Stimulated activated CD4-positive, alpha-beta T cell treated with anti-CD3 and anti-CD28 coated beads, Interleukin-1b, Interleukin-23, amount 100 ng/mL, for 1 hour (primary cell): ENCODE measurements at places on chromosomes 1 and 21.

GRCh38 chr1:167676916-167677848 lies 44.6 kb upstream of the MPZL1 start:
- no peak for DNase-seq

GRCh38 chr21:46634427-46634826 lies 1.0 kb upstream of the PRMT2 start:
- DNase-seq: no peak

DNA sequence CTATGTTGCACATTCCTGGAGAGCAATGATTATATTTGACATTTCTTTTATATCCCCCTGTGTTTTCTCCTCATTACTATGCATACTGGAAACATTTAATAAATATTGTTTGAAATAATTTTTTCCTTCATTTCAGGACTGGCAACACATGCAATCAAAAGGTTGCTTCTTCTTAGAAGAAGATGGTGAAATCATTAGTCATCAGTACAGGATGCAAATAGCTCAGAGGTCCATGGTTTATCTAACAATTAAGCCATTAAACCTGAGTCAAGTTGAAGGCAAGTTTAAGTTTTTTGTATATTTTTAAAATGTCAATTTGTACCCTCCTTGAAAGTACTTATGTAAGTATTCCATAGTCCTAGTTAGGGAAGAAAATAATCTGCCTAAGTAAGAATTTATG lies 22.5 kb downstream of the EFCAB7 start:
- DNase-seq: no peak

DNA sequence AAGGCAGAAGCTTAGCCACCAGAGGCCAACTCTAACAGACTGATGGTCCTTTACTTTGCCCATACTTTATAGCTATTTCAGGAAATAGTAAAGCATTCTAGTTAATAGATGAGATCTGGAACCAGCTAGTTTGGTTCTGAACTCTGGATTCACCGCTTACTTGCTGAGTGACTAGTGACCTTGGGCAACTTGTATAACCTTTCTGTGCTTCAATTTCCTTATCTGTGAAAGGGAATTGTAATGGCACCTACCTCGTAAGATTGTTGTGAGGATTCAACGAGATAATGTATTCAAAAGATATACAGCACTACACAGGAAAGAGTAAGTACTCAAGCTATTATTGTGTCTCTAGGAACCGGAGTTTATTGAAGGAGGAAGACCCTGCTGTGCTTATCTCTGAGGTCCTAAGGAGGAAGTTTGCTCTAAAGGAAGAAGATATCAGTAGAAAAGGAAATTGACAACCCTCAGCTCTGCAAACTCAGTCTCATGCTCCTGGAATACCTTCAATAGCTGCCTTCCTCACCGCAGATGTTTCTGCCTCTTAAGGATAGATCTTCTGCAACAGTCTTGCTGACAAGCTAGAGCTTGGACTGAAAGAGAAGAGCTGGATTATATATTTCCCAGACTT lies 11.9 kb downstream of the MTFR1L start:
- no peak for DNase-seq

DNA sequence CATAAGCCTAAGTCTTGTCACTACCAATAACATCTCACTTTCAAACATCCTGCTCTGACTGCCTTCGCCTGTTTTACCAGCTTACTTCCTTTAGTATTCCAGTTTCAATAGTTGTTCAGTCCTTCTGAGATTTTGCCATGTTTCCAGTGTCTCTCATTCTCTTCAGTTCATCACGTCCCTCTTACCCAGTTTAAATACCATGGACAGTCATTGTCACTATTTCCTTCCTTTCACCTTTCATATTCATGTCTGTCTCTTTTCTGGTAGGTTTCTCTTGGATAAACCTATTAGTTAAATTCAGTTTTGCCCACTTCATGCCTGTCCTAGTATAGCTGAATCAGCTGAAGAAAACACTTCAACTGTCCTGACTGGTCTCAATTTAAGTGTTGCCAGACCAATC lies 5.9 kb downstream of the ATF6 start:
- no peak for DNase-seq

- DNase-seq: no peak
Measured at GRCh38 chr1:169043823-169044222, 62.7 kb upstream of the ATP1B1 start.

GRCh38 chr1:161324020-161324419 lies 9.8 kb downstream of the SDHC start:
- no peak for DNase-seq

GRCh38 chr1:157597959-157598667 lies at the start of gene FCRL4:
Gene FCRL4, minus strand, starts transcription at chr1:157598085. Its CDS starts 141 bp downstream, at chr1:157597944.
- DNase-seq: no peak

DNA sequence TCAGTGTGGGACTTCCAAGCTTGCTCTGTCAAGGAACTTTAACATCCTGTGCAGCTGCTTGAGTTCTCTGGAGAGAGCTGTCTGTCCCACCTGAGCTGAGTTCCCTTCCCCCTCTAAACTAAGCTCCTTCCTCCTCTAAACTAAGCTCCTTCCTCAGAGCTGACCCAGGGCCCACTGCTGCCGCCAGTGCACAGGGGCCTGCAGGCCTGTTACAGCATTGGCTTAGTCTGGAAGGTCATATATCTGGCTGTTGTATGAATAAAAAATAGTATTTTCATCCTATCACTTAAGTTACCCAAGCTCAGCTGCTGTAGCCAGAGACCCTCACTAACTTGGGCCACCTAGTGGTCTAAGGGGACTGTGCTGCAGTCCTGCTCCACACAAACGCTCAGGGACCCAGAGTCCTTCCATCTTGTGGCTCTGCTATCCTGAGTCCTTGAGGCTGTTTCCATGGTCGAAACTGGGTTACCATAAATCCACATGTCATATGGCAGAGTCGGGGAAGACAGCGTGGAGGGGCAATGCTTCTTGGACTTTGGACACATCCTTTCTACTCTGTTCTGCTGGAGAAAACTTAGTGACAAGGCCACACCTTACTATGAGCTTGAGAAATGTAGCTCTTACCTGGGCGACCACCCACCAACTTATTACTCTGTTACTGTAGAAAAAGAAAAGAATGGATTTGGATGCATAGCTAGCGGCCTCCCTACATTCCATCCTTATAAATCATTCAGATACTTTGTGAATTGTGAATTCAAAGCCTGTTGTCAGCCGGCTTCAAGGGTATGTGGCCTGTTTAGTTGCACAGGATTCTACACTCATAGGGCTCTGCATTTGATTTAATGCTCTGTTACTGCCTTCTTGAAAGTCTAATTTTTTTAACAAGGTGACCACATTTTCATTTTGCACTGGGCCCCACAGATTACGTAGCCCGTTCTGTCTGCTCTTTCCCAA lies 71.4 kb upstream of the GCLM start:
- DNase-seq: no peak

- no peak for DNase-seq
Measured at GRCh38 chr1:3183411-3183810, 114.4 kb downstream of the PRDM16 start.

DNA sequence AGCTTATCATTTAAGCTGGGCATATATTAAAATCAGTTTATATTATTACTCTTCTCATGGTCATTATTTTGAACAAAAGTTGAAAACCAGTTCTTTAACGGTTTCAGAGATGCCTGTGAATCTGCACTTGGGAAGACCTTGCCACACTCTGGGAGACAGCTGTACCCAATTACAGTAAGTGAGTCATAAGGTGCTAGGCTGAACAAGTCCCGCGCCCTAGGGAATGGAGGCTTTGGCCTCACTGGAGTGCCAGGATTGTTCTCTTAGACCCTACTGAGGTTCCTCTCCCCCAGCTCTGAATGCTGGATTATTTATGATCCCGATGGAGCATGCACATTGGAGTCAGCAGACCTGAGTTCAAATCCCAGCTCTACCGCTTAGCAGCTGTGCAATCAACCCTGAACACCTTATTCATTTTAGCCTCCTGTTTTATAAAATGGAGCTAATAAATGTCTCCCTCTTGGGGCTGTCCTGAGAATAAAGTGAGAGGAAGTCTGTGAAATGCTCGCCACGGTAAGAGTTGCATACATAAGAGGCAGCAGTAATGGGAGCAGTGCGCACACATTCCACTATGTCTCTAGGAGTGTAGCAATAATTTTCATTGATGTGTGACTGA lies 266.2 kb downstream of the FOXD2 start:
- DNase-seq: no peak

DNA sequence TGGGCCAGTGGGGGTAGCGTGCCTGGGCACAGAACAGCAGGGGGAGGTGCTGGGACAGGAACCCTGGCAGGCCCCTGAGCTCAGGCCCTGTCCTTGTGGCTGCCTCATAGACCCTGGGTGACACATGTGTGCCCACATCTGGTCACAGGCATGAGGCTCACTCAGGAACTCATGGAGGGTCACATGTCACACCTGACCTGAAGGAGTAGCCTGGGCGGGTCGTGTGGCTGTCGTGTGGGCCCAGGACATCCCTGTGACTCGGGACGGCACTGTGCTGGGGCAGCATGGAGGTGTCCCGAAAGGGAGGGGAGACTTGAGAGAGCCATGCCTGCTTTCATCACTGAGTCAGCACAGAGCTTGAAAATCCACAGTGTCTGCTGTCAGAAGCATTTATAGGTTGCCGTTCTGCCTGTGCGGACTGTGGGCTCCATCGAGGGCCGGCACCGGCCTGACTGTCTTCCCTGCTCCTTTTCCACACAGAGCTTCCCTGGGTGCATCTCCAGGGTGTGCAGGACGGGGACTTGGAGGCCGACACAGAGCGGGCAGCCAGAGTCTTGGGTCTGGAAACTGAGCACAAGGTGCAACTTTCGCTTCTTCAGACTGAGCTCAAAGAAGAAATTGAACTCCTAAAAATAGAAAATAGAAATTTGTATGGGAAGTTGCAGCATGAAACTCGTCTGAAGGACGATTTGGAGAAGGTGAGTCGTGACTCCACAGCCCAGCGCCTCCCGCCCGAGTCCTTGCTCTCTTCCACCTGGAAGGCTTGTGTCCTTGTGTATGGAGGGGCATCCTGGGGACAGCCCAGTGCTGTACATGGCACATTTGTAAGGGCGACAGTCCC lies 32.8 kb downstream of the PCNT start:
- no peak for DNase-seq

DNA sequence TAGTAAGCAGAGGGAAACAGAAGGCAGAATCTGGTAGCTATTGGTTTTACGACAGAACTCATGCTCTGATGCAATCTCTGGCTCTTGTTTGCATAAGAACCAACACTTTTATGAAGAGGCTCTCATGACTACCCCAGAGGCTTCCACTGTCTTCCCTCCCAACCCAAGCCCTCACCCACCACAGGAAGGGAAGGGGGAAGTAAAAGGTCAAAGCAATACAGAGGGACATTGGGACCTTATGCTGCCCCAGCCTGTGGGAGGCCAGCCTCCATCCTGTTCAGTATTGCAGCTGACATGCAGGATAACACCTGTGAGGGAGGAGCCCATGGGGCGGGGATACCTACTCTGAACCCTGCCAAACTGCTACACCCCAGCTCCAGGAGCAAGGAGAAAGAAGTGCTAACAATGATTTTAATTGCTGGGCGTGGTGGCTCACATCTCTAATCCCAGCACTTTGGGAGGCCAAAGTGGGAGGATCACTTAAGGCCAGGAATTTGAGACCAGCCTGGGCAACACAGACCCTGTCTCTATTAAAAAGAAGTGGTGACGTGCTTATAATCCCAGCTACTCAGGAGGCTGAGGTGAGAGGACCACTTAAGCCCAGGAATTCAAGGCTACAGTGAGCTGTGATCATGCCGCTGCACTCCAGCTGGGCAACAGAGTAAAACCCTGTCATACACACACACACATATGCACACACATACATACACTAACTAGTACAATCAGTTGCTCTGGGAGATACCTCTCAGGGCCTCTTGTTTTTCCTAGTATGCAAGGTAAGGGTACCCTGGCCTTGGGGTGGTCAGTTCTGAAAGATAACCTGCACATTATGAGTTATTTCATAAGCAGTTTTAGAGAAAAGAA lies 9.5 kb downstream of the MR1 start:
- no peak for DNase-seq
